ENCODE measurements at places on chromosomes 2 and 18.

- no peak for DNase-seq
Measured at GRCh38 chr18:39693359-39693758, 2127.8 kb upstream of the CELF4 start.

DNA sequence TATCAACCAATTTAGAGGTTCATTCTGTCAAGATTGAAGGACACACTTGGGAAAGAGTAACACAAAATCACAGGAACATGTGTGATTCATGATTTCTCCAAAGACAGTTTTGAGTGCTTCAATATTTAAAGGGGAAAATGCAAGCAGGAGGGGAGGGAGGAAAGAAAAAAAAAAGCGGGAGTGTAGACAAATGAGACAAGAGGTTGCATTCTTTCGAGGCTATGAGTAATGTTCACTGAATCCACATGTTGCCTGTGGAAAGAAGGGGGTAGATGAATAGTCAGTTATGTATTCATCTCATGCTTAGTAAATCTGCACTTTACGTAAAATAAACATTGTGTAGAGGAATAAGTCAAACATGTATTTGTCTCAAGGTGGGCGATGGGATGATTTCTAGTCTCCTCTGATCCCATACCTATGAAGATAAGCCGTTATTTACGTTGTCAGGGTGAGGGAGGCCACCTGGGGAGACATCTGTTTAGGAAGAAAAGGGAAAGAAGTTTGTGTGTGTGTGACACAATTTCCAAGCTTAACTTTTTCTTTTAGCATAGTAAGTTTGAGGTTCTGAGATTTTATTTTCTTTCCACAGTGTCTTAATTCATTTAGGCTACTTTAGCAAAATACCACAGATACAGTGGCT is 211.0 kb upstream of the ZC3H15 start:
- DNase-seq = no peak

- DNase-seq = no peak
Measured at GRCh38 chr2:181404472-181404871, 52.7 kb upstream of the ITGA4 start.

DNA sequence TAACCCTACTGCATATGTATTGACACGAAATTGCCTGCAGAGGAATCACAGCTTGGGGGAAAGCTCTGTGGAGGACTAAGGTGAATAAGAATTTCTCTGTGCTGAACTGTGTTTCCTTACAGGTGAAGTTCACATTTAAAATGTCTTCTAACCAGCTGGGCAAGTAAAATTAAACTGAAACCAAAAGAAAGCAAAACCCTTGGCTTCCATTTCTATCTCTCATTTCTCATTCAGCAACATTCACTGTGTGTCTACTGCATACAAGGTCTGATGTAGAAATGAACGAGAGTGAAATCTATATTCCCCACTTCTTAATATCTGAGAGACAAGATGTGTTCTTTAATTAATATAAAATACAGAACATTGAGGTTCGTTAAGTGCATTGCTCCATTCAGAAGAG is 397.3 kb downstream of the SOX11 start:
- DNase-seq = no peak

DNA sequence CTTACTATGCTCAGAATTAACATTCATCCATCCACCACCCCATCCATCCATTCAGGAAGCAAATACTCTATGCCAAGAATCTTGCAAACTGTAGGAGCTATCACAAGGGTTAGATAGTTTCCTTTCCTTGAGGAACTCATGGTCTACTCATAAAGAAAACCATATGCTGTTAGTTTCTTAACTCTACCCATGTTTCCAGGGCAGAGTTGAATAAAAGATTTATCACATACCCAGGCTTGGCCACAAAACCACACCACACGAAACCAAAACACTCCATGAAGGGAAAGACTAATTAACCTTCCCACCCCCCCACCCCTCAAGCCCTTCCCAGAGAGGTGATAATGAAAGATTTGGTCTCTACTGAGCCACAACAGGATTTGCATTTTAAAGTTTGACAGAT is 23.7 kb upstream of the MSGN1 start:
- no peak for DNase-seq

DNA sequence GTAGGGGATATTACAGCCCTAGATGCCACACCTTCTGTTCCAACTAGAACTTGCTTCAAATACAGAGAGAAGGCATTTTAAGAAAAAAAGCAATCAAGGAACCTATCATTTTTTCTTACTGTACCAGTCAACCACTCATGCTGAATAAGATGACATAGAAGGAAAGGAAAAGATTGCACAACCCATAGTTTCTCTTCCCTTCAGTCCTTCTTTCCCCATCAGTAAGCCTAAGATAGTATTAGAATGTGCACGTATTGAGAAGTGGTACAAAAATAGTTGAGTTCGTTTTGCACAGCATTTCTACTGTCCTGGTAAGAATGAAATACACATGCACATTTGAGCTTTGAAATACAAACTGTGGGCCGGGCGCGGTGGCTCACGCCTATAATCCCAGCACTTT is 27.0 kb upstream of the HK2 start:
- DNase-seq = no peak

- DNase-seq = no peak
Measured at GRCh38 chr18:79396431-79397246, 909 bp downstream of the NFATC1 start.

Data from NCI-H187 (cell line).